ENCODE measurements at places on chromosomes 11 and 22.

- peak; percentile 17 for DNase-seq
These were observed 76.9 kb downstream of the PIWIL3 start for GRCh38 chr22:24697621-24698082.

DNA sequence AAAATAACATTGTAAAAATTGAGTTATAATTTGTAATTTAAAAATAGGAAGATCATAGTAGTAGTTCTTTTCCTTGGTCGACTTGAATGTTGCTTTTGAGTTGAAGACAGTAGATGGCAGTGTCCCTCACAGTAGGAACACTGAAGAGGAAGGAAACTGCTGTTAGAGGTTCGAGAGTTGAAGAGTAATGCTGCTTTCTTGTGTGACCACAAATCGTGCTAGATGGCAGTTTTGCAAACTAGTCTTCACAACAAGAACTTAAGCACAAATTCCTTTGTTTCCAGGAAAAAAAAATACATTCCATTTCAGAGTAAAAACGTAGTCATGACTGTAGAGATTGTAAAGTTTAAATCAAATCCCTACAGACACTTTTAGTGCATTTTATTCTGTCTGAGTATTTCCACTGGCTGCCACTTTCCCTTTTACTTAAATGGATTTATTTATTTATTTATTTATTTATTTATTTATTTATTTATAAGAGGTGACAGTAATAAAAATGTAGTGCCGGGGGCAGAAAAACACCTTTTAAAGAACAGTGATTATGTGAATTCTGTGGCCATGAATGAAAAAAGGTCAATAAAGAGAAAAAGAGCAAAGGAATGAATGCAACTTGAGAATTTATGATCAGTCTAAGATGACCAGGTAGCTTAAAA is 54.6 kb downstream of the SPECC1L start:
- peak; percentile 78 for DNase-seq

- DNase-seq: peak; percentile 67
These were observed 27.4 kb upstream of the ST14 start for GRCh38 chr11:130131961-130132850.

- no peak for DNase-seq
These were observed 7.2 kb downstream of the CHKA start for GRCh38 chr11:68113986-68114385.

DNA sequence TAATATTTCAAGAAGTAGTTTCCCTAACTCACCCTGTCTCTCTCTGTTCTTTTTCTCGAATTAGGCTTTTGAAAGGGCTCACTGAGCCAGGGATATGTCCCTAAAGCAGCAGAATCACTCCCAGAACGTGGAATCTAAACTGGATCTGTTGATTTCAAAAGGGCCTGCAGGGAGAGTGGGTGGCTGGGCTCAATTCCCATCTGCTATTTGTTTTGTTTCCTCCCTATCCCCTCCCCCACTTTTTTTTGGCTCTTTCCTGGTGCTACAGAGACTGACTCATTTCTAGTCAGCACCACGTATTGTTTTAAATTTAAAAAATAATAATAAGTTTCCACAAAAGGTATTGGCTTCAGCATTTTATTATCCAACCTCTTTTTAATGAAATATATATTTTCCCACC is 961.5 kb downstream of the FAM181B start:
- no peak for DNase-seq

- no peak for DNase-seq
These were observed 40.3 kb upstream of the PGR start for GRCh38 chr11:101169944-101170343.

GRCh38 chr11:75850787-75851186 is 35.8 kb downstream of the UVRAG start:
- DNase-seq: no peak

DNA sequence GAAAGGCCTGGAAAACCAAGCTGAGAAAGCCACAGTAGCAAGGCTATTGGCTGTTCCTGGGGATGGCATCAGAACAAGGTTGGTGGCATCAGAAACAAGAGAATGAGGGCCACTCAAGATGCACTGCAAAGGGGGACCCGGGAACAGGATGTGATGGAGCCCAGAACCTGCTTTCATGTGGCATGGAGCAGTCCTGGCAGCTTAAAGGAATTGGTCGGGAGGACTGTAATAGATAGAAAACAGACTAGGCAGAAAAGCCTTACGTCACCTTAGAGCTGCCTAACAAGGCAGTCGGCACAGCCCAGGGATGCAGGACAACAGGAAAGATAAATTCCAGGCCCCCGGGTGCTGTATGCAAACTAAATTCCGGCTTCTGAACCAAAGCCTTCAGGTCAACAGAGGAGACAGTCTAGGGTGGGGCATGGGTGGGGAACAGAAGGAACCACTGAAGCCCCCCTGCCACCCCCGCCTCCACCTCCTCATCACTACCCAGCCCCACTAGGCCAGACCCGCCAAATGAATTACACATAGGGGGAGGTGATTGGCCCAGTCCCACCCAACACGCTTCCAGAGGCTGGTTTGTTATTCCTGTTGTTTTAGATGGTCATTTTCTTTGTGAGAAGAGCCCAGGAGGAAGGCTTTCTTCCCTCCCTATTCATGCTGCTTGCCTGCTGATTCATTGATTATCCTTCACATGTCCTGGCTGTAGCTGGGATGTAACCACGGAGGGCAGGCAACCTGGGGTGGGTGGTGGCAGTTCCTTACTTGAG is 25.7 kb upstream of the LRRC55 start:
- no peak for DNase-seq

DNA sequence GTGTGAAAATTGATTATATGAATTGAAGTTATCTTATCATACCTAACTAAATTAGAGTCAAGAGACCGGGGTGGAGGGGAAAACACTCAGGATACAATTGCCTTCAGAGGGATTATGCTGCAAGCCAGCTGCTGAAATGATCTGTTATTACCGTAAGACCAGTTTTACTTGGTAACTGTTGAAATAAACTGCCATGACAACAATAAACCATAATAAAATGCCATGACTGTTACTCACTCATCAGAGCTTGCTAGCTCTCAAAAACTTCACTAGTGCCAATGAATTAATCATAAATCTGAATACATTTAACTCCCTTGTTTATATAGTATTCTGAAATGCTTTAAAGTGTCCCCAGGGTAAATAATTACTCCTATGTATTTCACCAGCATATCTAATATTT is 68.2 kb downstream of the CASP12 start:
- DNase-seq: no peak

DNA sequence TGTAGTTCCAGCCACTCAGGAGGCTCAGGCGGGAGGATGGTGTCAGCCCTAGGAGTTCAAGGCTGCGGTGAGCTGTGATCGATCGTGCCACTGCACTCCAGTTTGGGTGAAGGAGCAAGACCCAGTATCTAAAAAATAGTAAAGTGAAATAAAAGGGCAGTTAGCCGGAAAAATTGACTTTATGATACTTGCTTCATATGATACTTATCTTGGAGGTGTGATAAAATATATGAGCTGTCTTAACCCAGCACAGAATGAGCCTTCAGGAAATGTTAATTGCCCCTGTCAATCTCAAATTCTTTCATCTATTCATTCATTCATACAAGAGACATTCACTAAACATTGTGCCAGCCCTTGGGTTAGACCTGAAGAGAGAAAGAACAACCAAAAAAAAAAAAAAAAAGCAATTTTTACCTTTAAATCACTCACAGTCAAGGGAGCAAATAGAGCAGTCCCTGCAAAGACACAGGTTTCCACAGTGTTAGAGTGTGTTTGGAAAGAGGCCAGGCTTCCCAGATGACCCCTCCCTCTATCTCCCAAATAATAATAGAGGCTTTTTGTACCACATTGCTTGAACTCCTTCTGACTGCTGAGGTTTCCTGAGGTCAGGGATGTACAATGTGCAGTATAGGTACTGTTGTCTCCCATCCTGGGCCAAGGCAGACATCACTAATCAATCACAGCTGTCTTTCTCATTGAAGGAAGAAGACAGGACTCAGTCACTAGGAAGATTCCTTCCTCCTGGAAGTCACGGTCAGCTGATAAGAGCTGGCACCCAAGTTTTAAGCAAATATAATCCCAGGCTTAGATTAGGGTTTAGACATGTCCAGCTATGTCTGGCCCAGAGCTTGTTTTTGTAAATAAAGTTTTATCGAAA is 454.6 kb downstream of the MIAT start:
- DNase-seq: no peak

DNA sequence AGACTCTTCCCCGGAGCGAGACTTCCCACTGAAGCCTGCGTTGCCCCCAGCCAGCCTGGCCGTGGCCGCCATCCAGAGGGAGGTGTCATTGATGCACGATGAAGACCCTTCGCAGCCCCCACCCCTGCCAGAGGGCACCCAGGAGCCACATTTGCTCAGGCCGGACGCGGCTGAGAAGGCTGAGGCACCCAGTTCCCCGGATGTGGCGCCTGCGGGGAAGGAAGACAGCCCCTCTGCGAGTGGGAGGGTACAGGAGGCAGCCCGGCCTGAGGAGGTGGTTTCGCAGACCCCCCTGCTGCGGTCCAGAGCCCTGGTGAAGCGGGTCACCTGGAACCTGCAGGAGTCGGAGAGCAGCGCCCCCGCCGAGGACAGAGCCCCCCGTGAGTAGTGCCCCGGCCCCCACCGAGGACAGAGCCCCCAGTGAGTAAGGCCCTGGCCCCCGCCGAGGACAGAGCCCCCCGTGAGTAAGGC is 6.4 kb downstream of the IRF7 start:
- DNase-seq: no peak

DNA sequence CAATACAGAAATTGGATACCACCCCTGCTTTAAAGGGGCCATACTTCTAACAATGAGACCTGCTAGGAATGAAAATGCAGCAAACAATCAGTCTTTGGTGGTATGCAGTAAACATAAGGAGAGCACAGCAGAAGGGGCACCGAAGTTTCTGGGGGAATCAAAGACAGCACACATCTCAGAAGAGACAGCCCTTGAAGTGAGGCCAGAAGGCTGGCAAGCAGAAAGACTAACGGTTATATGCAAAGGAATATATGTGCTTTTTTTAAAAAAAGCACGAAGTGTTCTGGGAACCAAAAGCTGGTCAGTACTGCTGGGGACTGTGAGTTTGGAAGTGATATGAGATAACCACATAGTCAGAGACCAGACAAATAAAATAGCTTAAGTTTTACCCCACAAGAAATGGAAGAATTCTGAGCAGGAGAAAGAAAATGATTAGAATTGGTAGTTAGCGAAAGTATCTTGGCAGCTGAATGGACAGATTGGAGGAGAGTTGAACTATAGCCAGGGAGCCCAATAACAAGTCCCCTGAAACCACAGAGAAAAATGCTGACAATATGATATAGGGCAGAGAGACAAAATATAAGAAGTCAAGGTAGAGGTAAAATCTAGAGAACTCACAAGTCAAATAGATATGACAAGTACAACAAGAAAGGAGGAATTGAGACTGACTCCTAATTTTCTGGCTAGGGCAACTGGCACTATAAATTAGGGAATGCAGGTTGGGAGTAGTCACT is 125.7 kb downstream of the MRTFA start:
- DNase-seq: no peak

- DNase-seq: peak; percentile 51
These were observed 11.6 kb downstream of the PISD start for GRCh38 chr22:31650391-31650790.

DNA sequence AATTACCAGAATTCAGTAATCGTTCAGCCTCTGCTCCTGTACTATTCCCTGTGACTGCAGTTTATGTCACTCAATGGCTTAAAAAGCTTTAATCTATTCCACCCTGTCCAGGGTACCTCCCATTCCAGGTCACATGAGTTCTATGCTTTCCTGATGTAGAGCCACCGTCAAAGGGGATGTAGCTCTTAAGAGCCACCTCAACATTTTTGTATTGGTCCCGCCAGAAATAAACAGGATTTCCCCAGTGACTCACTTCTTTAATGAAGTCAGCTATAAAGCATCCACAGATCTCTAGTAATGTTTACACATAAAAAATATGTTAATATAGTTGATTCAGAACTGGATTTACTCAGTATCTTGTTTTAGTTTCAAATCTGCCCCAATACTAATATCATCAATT is 1.3 kb upstream of the OR8D1 start:
- DNase-seq: no peak

GRCh38 chr22:48849219-48849912 is 978.3 kb downstream of the BRD1 start:
- DNase-seq: no peak

- no peak for DNase-seq
These were observed 134.6 kb upstream of the TRPC6 start for GRCh38 chr11:101718402-101718801.

DNA sequence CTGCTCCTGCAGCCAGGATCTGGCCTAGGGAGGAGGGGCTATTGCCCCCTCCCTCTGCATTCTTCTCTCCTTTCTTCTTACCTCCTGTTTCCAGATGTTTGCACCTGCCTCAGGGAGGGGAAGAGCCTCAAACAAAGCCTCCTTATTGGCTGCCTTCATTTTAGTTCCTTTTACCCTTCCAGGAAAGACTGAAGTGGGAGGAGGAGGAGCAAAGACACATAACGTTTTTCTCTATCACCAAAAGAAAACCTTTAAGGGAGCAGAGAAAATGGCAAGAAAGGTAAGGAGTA is 13.3 kb upstream of the CHRM1 start:
- no peak for DNase-seq

DNA sequence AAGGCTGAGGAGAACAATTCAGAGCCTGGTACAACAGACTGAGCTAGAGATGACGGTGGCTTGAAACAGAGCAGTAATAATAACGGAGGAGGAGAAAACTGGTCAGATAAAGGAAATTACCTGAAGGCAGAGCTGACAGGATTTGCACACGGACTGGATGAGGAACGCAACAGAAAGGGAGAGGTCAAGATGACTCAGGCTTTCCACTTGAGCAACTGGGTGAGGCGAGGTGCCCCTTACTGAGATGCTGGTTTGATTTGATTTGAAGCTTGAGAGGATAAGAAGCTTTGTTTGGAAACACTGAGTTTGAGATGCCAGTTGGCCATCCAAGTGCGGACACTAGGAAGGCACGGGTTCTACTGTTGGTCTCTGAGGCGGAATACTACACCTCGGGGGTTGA is 35.4 kb upstream of the NRIP3 start:
- DNase-seq: peak; percentile 72

- DNase-seq: no peak
These were observed 77.4 kb downstream of the CWC15 start for GRCh38 chr11:94895971-94896370.

GRCh38 chr11:61969838-61970662 is 2.6 kb upstream of the FTH1 start:
- peak; percentile 88 for DNase-seq

- no peak for DNase-seq
These were observed 255.2 kb upstream of the POU2AF2 start for GRCh38 chr11:110990311-110990710.

DNA sequence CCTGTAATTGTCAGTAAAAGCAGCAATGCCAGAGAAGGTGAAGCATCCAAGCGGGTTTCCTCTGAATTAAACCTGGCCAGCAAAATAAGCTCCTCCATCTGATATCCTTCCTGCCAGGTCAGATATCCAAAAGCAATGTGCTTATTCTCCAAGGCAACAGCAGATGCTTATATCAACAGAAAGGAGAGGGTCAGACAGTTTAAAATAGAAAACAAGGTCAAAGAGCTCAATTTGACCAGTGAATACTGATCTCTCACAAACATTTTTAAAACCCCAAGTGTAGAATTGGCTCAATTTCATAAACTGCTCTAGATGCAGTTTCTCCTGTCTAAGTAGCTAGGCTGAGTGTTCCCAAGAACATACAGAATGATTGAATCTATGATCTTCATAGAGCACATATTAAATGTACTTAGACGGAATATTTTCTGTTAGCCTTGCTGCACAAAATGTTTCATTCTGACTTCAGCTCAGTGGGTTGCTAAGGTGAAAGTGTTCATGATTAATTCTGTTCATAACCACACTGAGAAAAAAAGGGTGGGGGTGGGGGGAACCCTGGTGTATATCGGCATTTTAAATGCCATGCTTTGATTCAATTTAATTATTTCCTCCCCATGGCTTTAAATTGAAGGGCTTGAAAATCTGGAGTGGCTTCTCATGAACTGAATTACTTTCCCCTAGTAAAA is 174.2 kb upstream of the ARHGAP20 start:
- no peak for DNase-seq

All from CD14-positive monocyte (primary cell).